NCI-H2081 (cell line): ENCODE measurements at places on chromosomes 5 and 9.

DNA sequence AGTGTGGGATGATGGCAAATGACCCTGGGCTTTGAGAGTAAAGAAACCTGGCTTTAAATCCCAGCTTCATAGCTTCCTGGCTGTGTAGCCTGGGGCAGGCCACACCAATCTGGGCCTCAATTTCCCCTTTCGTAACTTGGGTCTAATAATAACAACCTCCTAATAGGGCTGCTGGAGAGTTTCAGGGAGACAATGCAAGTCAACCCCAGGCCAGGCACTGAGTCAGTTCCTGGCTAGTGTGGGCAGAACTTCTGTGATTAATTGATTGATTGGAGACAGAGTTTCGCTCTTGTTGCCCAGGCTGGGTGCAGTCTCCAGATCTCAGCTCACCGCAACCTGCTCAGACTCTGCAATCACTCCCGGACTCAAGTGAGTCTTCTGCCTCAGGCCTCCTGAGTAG lies 3.3 kb upstream of the SH2D3C start:
- DNase-seq: no peak

GRCh38 chr9:105438141-105438806 lies 9.6 kb upstream of the FSD1L start:
- DNase-seq: no peak

DNA sequence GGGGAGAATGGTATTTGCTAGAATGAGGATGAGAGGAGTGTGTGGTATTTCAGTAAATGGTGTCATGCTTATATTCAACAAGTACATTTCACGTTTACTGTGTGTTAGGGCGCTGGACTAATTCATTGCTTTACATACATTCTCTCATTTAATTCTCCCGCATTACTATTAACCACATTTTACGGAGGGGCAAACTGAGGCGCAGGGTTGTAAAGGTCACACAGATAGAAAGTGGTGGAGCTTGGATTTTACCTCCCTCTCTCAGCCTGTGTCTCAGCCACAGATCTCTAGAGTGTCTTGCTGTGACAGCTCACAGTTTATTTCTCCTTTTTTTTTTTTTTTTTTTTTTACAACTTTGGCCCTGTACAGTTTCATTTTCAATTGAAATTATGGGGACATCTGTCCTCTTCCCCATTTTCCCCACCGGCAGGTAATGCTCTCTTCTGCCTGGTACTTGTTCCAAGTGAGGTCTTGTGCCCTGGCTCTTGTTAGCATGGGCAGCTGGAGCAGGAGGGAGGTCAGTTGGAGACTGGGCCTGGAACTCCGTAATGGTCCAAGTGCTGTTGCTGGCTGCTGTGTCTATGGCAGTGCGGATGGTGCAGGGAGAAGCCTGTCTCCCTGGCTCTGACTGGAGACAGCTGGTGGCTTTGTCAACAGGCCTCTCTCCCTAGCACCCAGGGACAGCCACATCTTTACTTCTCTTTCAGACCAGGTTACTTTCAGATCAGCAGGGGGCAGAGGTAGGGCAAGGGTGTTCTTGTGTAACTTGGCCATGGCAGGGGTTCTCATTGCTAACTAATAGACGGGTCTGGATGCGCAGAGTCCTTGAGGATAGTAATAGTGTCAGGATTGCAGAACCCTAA lies 20.5 kb upstream of the NDST1 start:
- DNase-seq: no peak

GRCh38 chr5:104170926-104171325 lies 608.3 kb upstream of the NUDT12 start:
- no peak for DNase-seq

DNA sequence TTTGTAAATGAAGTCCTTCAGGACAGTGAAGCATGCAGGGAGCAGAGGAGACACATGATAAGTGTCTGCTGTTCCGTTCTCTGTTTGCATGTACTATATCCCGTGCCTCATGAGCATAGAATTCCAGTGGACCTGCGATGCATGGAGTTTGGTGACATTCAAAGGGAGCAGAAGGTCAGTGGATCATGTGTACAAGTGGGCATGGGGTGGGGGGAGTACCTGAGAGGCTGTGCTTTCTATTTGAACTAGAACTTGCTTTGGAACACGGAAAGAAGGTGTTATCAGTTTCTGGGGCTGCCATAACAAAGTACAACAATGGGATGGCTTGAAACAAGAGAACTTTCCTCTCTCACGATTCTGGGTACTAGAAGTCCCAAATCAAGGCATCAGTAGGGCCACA lies 5.1 kb upstream of the CCNJL start:
- no peak for DNase-seq

- DNase-seq: peak; percentile 24
These were observed 313.5 kb downstream of the AGTPBP1 start for GRCh38 chr9:85428230-85428629.

DNA sequence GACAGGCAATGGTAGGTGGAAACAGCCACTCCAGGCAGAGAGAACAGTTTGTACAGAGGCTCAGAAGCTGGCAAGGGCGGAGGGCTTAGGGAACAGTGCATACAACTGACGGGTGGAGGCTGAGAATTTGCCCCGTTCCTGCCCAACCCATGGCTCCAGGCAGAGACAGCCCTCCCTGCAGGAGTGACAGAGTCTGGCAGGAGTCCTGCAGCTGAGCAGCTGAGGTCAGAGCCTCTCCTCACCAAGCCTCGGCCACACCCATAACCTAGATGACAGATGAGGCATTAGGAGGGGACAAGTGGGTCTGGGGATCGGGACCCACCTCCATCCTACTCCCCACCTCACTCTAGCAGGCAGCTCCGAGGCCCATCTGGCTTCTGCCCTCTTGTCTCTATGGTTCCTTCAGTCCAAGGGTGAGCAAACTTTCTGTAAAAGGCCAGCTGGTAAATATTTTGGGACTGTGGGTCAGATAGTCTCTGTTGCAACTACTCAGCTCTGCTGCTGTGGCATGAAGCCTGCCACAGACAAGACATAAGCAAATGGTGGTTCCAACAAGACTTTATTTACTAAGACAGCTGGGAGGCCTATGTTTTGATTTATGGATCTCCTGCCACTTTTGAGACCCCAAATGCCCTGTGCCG lies 83.7 kb downstream of the SH3TC2 start:
- no peak for DNase-seq

DNA sequence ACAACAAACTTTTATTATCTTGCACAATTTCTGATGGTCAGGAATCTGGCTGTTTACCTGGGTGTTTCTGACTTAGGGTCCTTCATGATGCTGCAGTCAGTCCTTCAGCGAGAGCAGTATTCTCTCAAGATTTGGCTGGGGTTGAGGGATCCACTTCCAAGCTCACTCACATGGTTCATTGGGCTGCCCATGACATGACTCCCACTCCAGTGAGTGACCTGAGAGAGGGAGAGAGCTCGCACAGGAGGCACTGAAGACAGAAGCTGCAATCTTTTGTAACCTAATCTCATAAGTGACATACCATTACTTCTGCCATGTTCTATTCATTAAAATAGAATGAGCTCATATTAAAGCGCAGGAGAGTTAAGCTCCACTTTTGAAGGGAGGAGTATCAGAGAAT lies 212.6 kb downstream of the SPATA31D1 start:
- no peak for DNase-seq

DNA sequence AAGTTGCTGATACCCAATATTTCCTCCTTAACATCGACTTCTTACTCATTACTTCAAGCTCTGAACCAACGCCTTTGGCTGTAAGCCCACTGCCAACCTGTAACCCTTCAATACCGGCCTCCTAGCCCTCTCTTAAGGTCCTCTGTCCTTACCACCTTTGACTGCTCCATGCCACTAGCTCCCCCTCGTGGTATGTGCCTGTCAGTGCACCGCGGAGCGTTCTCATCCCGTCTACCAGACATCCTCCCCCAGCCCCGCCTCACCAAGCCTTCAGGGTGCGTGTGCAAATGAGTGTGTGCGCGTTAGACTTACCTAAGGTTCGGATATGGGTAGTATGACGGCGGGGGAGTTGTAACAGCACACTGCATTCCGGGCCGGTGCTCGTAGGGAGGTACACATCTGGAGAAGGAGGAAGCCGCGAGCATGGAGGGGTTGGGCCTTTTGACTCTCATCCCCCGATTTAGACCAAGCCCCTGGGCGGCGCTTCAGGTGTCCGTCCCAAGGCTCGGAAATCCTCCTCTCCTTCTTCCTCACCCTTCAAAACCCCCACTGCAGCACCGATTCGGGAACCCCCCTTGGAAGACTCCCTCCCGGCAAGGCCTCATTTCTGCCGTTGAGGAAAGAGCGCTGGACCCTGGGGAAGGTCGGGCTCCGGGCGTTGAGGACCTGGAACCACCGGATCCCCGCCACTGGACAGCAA lies 2.8 kb upstream of the MYORG start:
- peak; percentile 68 for DNase-seq

DNA sequence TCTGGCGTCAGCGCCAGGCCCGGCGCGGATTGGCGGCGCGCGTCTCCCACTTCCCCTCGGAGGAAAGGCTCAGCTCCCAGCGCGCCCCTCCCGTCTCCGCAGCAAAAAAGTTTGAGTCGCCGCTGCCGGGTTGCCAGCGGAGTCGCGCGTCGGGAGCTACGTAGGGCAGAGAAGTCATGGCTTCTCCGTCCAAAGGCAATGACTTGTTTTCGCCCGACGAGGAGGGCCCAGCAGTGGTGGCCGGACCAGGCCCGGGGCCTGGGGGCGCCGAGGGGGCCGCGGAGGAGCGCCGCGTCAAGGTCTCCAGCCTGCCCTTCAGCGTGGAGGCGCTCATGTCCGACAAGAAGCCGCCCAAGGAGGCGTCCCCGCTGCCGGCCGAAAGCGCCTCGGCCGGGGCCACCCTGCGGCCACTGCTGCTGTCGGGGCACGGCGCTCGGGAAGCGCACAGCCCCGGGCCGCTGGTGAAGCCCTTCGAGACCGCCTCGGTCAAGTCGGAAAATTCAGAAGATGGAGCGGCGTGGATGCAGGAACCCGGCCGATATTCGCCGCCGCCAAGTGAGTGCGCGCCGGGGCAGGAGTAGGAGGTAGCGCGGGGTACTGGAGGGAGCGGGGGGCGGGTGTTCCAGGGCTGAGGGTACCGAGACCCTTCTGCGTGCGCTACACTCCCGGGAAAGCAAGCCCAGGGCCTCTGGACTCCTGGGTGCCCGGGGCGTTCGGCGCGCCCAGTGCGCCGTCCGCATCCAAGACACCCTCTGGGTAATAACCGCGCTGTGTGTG lies at the start of gene MSX2:
TSS of gene MSX2 (plus strand) at position 99 of the 777 bp plus-strand sequence. CDS start at position 177, 78 bp downstream.
- no peak for DNase-seq

DNA sequence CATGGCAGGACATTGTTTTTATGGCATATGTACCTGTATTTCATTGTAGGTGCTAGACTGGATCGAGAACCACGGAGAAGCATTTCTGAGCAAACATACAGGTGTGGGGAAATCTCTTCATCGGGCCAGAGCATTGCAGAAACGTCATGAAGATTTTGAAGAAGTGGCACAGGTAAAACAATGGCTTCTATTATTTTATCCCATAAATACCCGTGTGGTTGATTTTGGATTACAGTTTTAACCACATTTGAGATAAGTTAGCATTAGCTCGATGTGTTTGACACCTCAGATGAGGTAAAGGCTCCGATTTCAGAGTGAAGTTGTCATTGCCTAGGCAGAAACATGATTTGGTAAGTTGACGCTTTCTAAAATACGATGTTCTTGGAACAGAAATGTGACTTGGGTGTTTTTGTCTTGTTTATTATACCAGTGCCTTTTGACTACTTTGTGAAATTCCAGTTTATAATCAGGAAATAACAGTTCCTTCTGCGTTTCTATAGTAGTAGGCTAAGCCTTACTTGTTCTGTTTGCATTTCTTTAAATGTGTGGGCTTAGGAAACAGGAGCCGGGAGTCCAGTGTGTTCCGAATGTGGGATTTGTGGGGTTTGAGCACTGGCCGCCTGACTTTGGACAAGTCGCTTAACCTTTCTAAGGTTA lies 187.7 kb downstream of the TRIO start:
- DNase-seq: no peak

DNA sequence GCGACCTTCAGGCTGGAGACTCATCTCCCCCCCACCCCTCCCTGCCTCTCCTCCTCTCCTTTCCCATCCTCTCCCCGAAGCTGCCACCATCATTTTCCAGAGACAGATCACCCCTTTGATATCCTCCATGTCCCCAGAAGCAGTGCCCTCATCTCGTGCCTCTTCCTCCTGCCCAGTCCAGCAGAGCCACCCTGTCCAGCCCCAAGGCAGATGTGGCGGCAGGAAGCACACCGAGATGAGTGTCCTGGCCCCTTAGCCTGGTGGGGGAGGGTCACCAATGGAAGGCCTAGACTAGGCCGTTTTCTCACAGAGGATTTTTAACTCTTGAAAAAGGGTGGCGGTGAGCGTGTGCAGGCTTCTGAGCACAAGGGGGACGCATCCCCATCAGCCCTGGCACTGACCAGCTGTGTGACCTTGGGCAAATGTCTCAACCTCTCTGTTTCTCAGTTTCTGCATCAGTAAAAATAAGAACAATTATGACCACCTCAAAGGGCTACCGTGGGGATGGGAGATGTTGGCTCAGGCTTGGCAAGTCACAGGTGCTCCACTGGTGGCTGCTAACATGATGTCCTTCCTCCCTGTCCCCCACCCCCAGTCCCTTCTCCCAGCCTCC lies 48.9 kb downstream of the SARDH start:
- DNase-seq: no peak
